Hepatocyte (in vitro differentiated cells): ENCODE measurements at places on chromosomes 3 and 15. TPM values are rescaled to one million over a fixed set of nuclear protein-coding genes. Genes with fewer than 3 reads are reported as not detected.

Gene NEK10
- total RNA-seq = 2.0 and 2.3 TPM in 2 replicates

DNA sequence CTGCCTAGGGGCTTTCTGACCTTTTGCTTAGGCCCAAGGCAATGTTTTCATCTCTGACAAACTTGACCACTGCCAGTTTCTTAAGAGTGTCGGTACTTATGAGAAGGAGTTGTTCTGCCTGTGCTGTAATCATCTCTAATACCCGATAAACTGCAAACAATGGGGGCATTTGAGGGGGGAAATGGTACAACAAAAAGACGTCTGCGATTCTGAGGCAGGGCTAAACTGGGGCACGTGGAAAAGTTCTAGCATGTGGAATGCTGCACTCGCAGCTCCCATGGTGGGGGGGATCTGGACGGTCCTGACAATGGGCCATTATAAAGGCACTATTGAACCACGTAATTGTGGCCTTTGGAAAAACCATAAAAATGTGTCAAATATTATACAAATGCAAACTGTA is 73.1 kb upstream of the SAMMSON start:
- no peak for DNase-seq

GRCh38 chr3:172803489-172803888 is 53.0 kb downstream of the ECT2 start:
- no peak for DNase-seq

GRCh38 chr3:177610686-177611633 is 413.7 kb upstream of the TBL1XR1 start:
- peak; percentile 77 for DNase-seq

GRCh38 chr3:126147932-126148683 is 32.3 kb downstream of the ALDH1L1 start:
- DNase-seq = no peak

DNA sequence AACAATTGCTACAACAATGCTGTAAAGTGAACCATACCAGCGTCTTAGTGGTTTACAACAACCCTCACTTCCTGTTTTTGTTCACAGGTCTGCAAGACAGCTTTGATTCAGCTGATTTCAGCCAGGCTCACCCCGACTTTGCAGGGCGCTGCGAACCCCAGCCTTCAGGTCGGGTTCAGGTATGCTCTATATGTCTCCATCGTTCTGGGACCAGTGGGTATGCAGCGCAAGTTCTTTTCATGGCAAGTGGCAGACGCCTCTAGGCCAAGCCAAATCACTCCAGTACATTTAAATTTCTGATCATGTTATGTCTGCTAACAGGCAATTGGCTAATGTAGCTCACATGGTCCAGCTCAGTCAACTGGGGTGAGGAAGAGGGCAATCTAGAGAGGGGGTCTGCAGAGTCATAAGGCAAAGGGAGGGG is 52.4 kb upstream of the RGMA start:
- no peak for DNase-seq

DNA sequence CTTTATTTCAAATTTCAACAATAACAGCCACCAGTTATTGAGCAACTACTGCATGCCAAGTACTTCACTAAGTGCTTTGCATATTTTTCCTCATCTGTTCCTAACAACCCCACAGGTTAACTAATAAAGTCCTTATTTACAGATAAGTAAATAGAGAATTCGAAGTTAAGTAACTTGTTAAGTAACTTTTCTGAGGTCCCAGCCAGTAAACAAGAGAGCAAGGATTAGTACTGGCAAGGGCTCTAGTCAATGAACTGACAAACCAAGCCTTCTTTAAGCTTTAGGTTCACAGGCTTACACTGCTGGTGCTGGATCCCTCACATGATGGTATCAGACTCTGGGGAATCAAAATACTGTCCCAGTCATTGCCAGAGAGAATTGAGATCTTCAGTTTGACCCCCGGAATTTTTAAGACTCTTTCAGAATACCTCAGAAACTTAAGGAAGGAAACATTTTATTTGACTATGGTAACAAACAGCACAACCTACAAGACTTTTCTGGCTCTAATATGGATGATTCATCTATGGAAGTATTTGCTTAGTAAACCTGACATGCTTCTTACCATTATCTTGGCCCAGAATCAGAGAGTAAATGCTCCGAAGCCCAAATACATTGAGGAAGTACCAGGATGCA is 16.5 kb downstream of the EMC3 start:
- DNase-seq = no peak
